ENCODE measurements at places on chromosomes 7 and 10. TPM values are rescaled to one million over a fixed set of nuclear protein-coding genes. Genes with fewer than 3 reads are reported as not detected.

GRCh38 chr10:101073631-101074030 is 11.8 kb downstream of the KAZALD1 start:
- DNase-seq, result no peak

DNA sequence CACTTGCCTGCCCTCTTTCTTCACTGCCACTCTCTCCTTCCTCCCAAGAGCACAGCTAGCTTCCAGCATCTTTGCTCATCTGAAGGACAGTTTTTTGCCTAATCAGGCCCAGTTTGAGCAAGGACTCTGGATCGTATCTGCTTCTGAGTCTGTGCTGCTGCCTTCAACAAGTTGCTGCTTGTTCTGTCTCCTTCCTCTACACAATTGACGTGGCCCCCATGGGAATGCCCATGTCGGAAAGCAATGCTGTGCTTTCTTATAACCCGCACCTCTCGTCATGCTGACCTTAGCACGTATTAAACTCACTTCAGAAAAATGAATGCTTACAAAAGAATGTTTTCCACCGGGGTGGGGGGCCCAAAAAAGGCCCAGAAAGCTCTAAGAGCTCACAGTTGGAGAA is 324.7 kb upstream of the C7orf33 start:
- DNase-seq, result no peak

- DNase-seq, result no peak
These were observed 113.4 kb downstream of the SEM1 start for GRCh38 chr7:96596120-96596826.

GRCh38 chr10:81031774-81032173 is 494.1 kb downstream of the SH2D4B start:
- no peak for DNase-seq

- DNase-seq, result no peak
These were observed 170.8 kb downstream of the AUTS2 start for GRCh38 chr7:69768986-69769595.

CDHR1 gene
- not detected for total RNA-seq
